Left lung (tissue), 14 donors: ENCODE measurements at places on chromosomes 12 and 14. TPM values are rescaled to one million over a fixed set of nuclear protein-coding genes. Genes with fewer than 3 reads are reported as not detected.

DNA sequence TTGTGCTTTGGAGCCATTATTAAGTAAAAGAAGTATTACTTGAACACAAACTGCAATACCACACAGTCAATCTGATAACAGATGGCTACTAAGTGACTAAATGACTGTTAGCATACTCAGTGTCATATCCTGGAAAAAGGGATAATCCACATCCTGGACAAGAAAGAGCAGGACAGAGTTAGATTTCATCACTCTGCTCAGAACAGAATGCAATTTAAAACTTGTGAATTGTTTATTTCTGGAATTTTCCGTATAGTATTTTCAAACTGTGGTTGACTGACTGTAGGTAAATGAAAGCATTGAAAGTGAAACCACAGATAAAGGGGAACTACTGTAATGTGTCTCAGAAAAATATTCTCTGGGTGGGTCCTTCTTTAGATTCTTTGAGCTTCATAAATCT is 458.8 kb downstream of the TMEM117 start:
- no peaks in the 10 kb centered on the region for H3K27me3 ChIP-seq
- no peaks in the 10 kb centered on the region for H3K4me1 ChIP-seq
- no peak for DNase-seq

GRCh38 chr12:62649412-62650138 is 182.9 kb downstream of the MON2 start:
- no peaks in the 10 kb centered on the region for H3K27me3 ChIP-seq
- no peak overlapping the region for H3K4me3 ChIP-seq
- no peak for DNase-seq
- H3K4me1 ChIP-seq, result no peaks in the 10 kb centered on the region

- no peak for DNase-seq
- peaks cover 5% of the 10 kb centered on the region for H3K36me3 ChIP-seq
- H3K4me3 ChIP-seq, result no peak overlapping the region
Observed at GRCh38 chr14:35286003-35286600, 6.1 kb upstream of the PSMA6 start.

DNA sequence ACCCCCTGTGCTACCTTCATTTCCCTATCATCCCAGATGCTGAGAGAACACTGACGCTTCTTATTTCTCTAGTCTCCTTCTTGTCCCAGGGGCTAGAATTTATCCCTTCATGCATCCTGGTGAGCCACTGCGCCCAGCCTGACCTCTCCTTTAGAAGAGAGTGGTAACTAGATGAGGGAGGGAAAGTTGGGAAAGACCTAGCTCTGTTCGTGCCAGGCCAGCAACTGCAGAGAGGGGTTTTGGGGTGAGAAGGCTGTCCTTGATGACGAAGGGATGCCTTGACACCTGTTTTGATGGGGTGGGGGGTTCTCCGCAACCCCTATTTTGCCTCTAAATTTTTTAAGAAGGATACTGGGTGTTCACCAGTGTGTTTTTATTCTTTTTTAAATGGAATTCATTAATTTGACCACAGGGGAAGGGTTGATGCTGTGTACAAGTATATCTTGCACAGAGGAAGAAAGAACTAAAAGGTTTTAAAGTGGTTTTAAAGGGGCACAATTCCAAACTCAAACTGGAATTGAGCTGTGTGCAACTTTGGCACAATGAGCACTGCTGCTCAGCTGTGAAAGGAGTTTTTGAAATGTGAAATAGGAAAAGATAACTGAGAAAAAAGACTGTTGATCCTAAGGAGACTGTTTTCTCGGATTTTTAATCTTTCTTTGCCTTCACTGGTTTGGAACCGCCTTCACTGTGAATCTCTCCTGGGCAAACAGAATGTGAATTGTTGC is 7.0 kb upstream of the MMP19 start:
- H3K36me3 ChIP-seq, result no peaks in the 10 kb centered on the region
- H3K4me3 ChIP-seq, result no peak overlapping the region
- H3K27me3 ChIP-seq, result no peaks in the 10 kb centered on the region

DNA sequence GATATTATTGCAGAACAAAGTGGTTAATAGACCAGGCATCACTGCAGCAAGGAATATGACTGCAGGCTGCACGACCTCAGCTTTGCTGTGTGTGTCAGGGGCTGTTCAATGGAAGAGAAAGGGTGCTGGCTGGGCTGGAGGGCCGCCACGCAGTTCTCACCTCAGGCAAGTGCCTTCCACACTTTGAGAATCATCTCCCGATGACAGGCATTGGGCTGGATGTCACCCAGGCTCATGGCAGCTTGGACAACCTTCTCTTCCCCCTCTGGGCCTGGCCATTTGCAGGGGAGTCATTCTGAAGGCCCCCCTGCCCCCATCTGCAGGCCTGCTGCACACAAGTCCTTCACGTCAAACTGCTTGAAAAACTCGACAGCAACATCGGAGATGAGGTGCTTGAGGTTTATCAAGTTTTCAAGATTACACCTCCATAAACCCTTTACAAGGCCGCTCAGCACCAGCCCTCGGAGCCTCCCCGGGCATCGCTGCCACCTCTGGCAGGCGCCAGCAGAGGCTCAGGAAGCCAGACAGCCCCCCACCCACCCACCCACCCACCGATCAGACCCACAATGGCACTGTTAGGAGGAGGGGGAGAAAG is 165.9 kb upstream of the GSC start:
- no peak overlapping the region for H3K4me3 ChIP-seq
- no peaks in the 10 kb centered on the region for H3K36me3 ChIP-seq
- H3K4me1 ChIP-seq, result no peaks in the 10 kb centered on the region
- peaks cover 8% of the 10 kb centered on the region for H3K27me3 ChIP-seq

- peak; percentile 6 for DNase-seq
- H3K27me3 ChIP-seq, result no peaks in the 10 kb centered on the region
- H3K4me3 ChIP-seq, result no peak overlapping the region
- no peak overlapping the region for H3K27ac ChIP-seq
Observed at GRCh38 chr12:100399095-100399494, 42.2 kb downstream of the SLC17A8 start.

DNA sequence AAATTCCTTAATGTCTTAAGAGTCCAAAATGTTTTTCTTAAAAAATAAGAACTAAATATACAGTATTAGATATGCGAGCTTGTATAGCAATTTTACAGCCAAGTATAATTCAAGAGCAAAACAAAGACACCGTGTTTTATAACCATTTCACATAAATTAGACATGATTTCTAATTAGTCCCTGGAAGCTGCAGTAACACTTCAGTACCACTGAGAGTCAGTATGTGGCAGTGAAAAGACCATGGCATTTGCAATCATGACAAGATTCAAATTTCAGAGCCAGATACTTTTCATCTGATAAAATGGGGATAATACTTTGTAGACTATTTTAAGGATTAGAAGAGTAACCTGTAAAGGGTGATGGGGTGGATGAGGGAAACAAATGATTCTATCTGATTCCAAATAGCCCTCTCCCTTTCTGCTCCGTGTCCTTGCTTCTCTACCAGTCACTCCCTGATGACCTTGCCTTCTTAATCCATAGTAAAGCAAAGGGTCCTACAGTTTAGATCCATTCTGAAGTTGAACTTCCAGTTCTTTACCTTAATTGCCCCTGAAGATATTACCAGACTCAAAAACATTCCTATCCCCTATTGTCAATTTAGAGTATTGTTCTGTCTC is 145.4 kb upstream of the ABCD2 start:
- H3K4me3 ChIP-seq, result no peak overlapping the region
- no peaks in the 10 kb centered on the region for H3K4me1 ChIP-seq
- DNase-seq, result peak; percentile 40
- no peaks in the 10 kb centered on the region for H3K36me3 ChIP-seq
- H3K27ac ChIP-seq, result no peak overlapping the region

TMPRSS12 gene
- not detected for polyA plus RNA-seq

- peaks cover 12% of the 10 kb centered on the region for H3K36me3 ChIP-seq
- DNase-seq, result no peak
- H3K27me3 ChIP-seq, result no peaks in the 10 kb centered on the region
Observed at GRCh38 chr12:106975993-106976658, 10.8 kb downstream of the MTERF2 start.

DNA sequence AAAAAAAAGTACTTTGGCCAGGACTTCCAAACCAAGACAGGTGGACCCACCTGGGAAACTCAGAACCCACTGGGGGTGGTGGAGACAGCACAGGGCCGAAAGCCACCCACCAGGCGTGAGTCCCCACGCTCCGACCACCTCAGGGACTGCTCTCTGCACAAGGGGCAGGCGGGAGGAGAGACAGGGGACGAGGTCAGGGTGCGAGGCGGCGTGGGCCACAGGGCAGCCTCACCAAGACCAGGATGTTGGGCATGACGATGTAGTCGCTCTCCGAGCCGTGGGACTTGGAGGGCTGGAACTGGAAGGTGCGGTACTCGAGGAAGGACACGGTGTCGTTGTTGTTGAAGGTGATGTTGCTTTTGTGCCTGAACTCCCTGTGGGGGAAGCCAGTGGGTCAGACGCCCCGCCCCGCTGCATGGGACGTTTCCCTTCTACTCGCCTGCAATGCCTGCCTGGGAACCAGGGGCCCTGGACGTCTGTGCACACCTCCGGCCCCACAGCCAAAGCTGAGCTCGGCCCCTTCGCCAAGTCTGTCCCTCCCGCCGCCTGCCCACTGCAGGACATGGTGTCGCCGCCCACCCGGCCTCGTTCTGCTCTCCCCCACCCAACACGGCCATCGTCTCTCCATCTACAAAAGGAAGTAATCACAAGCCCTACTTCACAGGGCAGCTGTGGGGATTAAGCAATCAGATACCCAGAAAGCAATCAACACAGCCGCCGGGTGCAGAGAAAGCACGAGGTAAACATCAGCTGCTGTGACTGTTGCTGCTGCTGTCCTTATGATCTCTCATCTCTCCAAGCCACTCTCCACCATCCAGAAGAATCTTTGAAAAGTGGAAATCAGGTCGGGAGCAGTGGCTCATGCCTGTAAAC is 48.7 kb downstream of the SCARB1 start:
- no peaks in the 10 kb centered on the region for H3K27me3 ChIP-seq
- peaks cover 3% of the 10 kb centered on the region for H3K4me1 ChIP-seq
- peak; percentile 54 for DNase-seq
- peaks cover 39% of the 10 kb centered on the region for H3K36me3 ChIP-seq
- H3K4me3 ChIP-seq, result no peak overlapping the region
- no peak overlapping the region for H3K27ac ChIP-seq

DNA sequence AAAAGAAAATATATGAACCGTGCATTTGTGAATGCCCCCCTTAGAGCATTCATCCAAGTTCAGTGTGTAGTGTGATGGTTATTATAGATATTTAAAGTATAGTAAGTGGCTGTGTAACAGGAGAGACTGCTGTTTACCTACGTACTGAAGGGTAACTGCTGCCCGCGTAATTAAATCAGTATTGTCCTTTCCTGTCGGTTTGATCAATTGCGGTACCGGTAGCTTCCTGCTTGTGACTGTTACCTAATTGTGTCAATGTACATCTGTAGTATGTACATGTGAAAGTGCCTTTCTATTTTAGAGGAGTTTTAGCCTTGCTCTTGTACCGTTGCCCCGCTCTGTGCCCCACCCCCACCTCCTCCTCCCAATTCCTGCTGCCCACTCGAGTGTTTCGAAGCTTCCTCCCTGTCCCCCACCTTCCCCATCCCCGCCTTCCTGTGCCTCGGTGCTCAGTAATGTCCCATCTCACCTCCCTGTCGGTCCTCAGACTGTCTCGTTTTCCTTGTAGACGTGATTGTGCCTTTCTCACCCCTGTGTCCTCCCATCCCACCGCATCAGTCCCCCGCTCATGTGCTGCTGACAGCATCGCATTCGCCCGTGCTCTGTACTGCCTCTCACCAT is 75.0 kb downstream of the KICS2 start:
- no peak overlapping the region for H3K27ac ChIP-seq
- no peaks in the 10 kb centered on the region for H3K4me1 ChIP-seq
- H3K36me3 ChIP-seq, result no peaks in the 10 kb centered on the region
- DNase-seq, result no peak
- H3K4me3 ChIP-seq, result no peak overlapping the region
